ENCODE measurements at places on chromosomes 11 and 22. TPM values are rescaled to one million over a fixed set of nuclear protein-coding genes. Genes with fewer than 3 reads are reported as not detected.

DNA sequence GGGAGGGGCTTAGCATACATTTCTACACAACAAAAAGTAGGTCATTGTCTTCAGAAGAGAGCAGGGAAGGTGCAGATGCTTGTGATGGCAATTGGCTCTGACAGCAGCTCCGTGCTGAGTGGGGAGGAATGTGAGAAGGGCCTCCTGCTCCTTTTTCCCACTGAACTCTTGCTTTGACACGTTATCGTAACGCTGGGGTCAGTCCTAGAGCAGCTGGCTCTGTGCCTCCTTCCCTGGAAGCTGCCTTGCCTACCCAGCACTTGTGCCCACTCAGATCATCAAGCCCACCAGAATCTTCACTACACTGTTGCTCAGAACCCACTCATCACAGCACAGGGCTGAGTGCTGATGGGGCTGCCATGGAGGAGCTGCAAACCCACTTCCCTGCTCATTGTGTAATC, 14.9 kb upstream of the NAV2 start:
- H3K4me3 ChIP-seq, result no peak overlapping the region
- H3K4me1 ChIP-seq, result no peaks in the 10 kb centered on the region
- DNase-seq, result no peak
- no peak overlapping the region for H3K27ac ChIP-seq
- H3K27me3 ChIP-seq, result no peaks in the 10 kb centered on the region
- H3K36me3 ChIP-seq, result no peaks in the 10 kb centered on the region

- H3K27ac ChIP-seq, result peak overlapping the region; percentile 27
- H3K4me3 ChIP-seq, result no peak overlapping the region
- H3K4me1 ChIP-seq, result peaks cover 8% of the 10 kb centered on the region
- DNase-seq, result no peak
These were observed 25.1 kb downstream of the ADAMTS8 start for GRCh38 chr11:130403271-130403804.

- no peaks in the 10 kb centered on the region for H3K27me3 ChIP-seq
- no peak overlapping the region for H3K4me3 ChIP-seq
- H3K27ac ChIP-seq, result no peak overlapping the region
- DNase-seq, result no peak
- H3K36me3 ChIP-seq, result no peaks in the 10 kb centered on the region
- no peaks in the 10 kb centered on the region for H3K4me1 ChIP-seq
These were observed 2.7 kb downstream of the CSRP3 start for GRCh38 chr11:19199048-19199447.

GRCh38 chr11:47020793-47021526, 84.4 kb downstream of the CSTPP1 start:
- H3K36me3 ChIP-seq, result no peaks in the 10 kb centered on the region
- peaks cover 11% of the 10 kb centered on the region for H3K4me1 ChIP-seq
- H3K27ac ChIP-seq, result no peak overlapping the region
- H3K27me3 ChIP-seq, result no peaks in the 10 kb centered on the region
- no peak overlapping the region for H3K4me3 ChIP-seq

- H3K4me1 ChIP-seq, result no peaks in the 10 kb centered on the region
- no peak overlapping the region for H3K4me3 ChIP-seq
- H3K27ac ChIP-seq, result no peak overlapping the region
- H3K36me3 ChIP-seq, result no peaks in the 10 kb centered on the region
- H3K27me3 ChIP-seq, result no peaks in the 10 kb centered on the region
These were observed 23.1 kb downstream of the MRGPRG start for GRCh38 chr11:3195251-3196160.

Gene C22orf42
- 0.55 TPM for total RNA-seq

GRCh38 chr11:17574141-17575091, 27.4 kb downstream of the OTOG start:
- no peaks in the 10 kb centered on the region for H3K27me3 ChIP-seq
- H3K27ac ChIP-seq, result no peak overlapping the region
- no peaks in the 10 kb centered on the region for H3K36me3 ChIP-seq
- H3K4me3 ChIP-seq, result no peak overlapping the region
- DNase-seq, result no peak

Gene RIC3
- total RNA-seq, result 27.2 TPM

DNA sequence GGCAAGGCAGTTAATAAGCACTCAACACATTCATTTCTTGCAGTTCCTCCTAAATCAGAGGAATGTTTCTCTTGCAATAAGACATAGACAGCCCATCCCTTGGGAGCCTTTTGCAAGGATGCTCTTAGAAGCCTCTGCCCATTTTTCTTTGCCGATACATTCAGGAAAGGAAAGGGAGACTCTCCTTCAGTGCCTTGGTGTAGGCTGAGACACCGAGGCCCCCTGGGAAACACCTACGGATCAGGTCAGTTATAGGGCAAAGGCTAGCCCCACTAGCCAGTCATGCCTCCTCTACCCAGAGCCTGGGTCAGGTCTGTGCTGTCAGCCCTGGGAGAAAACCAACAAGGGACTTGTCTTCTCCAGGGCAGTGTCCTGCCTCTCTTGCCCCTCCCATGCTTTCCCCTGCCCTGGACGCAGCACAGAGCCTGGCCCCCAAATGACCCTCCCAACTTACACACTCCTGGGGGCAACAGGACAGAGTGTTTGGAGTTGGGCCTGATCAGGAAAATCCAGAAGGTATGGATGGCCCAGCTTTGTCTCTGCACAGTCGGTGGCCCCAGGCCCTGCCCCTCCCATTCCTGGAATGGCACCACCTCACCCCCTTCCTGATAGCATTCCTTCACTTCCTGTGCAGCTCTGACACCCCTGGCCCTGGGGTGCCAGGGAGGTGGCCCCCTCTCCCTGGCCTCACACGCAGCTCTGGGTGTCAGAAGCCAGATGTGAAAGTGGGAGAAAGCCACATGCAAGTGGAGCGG, 18.3 kb downstream of the ANKK1 start:
- H3K27ac ChIP-seq, result no peak overlapping the region
- H3K4me3 ChIP-seq, result no peak overlapping the region
- H3K36me3 ChIP-seq, result no peaks in the 10 kb centered on the region
- no peak for DNase-seq
- no peaks in the 10 kb centered on the region for H3K4me1 ChIP-seq
- no peaks in the 10 kb centered on the region for H3K27me3 ChIP-seq

DNA sequence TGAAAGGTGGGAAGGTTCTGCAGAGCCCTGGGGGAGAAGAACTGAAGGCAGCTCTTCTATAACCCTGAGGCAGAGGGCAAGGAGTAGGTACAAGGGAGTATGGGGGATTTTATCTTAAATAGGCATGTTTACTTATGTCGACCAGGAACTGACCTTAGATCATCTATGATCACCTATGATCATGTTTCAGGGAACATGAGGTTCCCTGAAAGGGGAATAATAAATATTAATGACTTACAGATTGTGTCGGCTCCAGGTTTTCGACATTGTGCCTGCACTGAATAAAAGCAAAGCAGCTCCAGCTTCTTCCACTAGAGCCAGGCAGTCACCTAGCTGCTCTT, 9.9 kb downstream of the GSTP1 start:
- H3K27ac ChIP-seq, result no peak overlapping the region
- H3K4me1 ChIP-seq, result no peaks in the 10 kb centered on the region
- no peak for DNase-seq
- H3K4me3 ChIP-seq, result no peak overlapping the region

Gene TXN2
- total RNA-seq, result 184 TPM

DNA sequence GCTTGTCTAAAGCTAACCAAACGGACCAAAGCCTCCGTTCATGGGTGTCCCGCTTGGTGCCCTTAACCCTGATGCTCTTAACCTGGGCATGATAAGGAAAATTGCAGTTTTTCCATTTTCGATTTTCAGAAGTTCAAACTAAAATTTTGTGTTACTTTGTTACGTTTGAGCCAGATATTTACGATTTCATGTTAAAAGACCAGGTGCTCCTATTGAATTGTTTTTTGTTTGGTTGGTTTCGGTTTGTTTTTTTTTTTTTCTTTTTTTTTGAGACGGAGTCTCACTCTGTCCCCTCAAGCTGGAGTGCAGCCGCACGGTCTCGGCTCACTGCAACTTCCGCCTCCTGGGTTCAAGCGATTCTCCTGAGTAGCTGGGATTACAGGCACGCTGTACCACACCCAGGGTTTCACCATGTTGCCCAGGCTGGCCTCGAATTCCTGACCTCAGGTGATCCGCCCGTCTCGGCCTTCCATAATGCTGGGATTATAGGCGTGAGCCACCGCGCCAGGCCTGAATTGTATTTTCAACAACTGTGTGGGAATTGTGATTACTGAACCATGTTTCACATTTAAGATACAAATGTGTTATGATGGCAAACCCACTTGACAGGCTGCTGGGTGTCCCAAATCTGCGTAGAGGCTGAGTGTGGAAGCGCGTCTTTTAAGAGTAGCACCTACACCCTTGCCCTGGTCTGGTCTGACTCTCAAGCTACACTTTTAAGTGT, 864 bp upstream of the USP28 start:
- peak overlapping the region; percentile 24 for H3K4me3 ChIP-seq
- no peaks in the 10 kb centered on the region for H3K36me3 ChIP-seq
- DNase-seq, result no peak
- peak overlapping the region; percentile 96 for H3K27ac ChIP-seq
- H3K27me3 ChIP-seq, result no peaks in the 10 kb centered on the region

Gene APOA5
- total RNA-seq, result 0.11 TPM

Gene MMP27
- not detected for total RNA-seq
